ENCODE measurements at places on chromosomes 13 and 19.

- no peak for DNase-seq
Measured at GRCh38 chr13:113096052-113096744, 9.4 kb upstream of the F7 start.

DNA sequence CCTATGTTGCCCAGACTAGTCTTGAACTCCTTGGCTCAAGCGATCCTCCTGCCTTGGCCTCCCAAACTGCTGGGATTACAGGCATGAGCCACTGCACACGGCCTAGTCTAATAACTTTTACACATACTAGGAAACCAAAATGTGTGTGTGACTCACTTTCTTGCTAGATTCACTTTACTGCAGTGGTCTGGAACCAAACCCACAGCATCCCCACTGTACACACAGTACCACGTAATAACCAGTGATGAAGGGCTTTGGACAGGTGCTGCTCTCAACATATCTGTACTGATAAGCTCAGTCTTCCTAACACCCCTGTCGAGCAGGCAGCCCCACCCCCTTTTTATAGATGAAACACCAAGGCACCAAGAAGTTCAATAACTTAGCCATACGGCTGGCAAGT lies 5.1 kb downstream of the DNMT1 start:
- peak; percentile 60 for DNase-seq

GRCh38 chr19:3977242-3978143 lies 6.6 kb upstream of the DAPK3 start:
- DNase-seq, result no peak

DNA sequence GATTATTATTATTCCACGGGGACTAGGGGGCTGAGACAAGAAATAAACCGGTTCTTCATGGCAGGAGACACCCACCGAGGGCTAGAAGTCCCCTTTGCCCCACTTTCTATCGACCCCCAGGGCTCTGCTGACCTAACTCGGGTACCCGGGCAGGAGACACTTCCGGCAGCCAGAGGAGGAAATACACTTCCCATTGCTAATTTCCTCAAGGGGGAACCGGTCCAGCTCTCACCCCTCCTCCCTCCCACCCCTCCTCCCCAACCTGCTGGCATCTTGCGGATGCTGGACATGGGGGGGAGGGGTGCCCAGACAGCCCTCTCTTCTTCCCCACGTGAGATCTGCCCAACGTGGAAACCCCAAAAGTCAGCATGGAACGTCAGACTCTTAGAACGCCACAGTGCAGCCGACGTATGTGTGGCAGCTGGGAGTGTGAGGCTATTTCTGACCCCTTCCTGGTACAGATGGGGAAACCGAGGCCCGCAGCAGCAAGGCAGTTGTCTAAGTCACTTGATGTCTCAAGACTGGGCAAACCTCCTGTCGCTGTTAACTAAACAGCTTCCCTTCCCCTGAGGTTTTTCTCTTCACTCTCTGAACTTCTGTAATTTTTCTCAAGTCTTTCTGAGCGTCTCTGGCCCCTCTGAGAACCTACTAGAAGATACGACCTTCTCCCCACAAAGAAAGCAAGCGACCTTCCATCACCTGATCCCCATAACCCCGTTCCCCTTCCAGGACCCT lies 3.6 kb downstream of the GPR4 start:
- DNase-seq, result no peak

DNA sequence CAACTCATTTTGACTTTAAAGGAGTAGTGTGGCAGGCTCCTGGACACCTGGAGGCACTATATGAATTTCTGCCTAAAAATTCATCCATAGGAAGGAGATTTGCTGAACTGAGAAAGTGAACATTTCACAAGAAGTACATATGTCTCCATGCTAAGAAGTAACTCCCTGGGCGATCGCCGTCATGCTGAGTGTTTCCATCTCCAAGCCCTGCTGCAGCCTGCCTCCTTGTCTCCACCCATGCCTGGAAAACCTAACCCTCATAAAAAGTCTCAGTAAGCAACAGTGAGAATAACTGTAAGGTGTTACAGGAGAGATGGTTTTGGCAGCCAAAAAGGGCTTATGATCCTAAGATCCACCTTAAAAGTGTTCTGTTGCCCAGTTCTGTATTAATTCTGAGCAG lies 251.3 kb downstream of the SHISA2 start:
- DNase-seq, result no peak

DNA sequence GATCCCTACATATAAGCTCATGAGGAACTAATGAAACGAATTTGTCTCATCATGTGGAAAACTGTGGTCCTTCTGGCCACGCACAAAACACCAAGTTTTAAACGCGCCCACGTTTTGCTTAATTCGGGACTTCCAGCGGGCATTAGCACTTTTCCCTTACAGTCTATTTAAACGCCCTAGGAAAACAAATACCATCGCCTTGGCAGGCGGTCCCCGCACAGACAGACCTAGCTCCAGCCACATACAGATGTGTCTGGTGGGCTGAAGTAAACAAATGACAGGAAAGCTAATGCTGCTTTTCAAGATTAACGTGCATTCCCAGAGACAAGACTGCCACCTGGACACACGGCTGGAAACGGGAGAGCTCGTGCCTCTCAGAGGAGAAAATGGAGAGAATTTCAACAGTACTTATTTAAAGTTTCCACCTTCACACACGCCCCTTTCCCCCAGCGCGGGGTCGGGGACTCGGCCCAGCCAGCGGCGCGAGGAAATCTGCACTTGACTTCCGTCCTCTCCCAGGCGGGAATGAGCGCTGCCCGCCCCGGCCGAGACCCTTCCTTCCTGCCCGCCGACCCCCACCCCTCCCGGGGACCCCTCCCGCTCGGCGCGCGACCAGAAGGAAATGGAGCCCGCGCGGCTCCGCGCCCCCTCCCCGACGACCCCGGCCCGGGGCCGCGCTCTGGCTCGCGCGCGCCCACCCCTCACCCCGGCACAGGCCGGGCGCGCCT lies 931 bp downstream of the USP12 start:
- peak; percentile 21 for DNase-seq

- no peak for DNase-seq
Measured at GRCh38 chr13:99892196-99892613, 79.4 kb downstream of the ZIC5 start.

GRCh38 chr13:49958321-49958720 lies 22.2 kb upstream of the SPRYD7 start:
- no peak for DNase-seq

DNA sequence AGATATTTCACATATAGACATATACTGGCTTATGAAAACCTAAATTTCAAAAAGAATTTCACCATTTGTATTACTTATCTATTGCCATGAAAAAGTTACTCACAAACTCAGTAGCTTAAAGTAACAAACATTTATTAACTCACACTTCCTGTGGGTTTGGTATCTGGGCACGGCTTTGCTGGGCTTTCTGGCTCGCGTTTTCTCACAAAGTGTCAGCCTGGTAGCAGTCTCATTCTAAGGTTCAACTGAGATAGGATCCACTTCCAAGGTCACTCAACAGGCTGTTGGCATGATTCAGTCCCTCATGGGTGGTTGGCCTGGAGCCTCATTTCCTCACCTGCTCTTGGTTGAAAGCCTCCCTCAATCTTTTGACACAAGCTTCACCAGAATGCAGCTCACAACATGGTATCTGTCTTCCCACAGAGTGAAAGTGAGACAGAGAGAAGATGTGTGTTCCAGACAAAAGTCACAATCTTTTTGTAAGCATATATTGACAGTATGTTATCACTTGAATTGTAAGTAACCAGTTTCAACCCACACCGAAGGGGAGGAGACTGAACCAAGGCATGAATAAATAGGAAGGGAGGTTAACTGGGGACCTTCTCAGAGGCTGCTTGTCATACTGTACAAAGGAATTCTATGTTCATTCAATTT lies 1065.8 kb upstream of the SPRY2 start:
- DNase-seq, result no peak
